ENCODE measurements at places on chromosomes 2 and 18.

DNA sequence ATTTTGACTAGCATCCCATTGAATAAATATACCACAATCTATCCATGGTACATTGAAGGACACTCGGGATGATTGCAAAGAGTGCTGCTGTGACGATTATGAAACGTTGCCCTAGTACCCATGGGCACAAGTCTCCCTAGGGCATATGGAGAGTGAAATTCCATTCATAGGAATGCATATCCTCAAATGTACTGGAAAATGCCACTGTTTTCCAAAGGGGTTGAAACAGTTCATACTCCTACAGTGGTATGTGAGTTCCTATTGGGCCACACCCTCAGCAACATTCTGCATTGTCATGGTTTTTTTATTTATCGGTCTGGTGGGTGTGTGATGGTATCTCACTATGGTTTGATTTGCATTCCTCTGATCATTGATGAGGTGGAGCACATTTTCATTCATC lies 130.6 kb downstream of the TWIST2 start:
- DNase-seq = no peak

GRCh38 chr18:32303400-32303799 lies 113.6 kb downstream of the MEP1B start:
- no peak for DNase-seq

- DNase-seq = no peak
Observed at GRCh38 chr2:217667512-217667911, 335.3 kb downstream of the TNS1 start.

DNA sequence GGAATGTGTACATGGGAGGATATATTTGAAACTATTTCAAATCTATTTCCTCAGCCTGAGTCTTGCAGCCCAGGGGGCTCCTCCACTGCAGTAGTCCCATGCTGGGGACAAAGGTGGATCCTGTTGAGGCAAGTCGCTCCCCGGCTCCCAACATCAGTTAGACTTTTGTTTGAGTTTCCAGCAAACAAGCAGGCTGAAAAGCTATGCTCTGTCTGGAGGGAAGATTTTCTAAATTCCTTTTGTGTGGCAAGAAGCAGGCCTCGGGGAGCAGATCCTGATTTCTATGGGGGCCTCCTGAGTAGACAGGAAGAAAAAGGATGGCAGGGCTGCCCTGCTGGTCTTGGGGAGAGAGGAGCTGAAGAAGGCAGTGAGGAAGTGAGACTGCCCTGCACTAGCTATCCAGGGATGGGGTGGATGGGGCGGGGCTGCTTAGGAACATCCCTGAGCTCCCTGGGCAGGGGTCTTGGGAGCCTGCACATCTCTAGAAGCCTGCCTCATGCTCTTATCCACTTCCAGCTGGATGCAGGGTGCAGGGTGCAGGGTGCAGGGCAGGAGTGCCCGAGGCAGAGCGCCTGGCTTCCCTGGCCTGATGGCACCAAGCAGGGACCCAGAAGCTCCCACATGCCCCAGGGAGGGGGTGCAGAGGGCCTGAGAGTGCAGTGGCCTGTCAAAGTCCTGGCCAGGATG lies 6.0 kb upstream of the CIB4 start:
- no peak for DNase-seq

DNA sequence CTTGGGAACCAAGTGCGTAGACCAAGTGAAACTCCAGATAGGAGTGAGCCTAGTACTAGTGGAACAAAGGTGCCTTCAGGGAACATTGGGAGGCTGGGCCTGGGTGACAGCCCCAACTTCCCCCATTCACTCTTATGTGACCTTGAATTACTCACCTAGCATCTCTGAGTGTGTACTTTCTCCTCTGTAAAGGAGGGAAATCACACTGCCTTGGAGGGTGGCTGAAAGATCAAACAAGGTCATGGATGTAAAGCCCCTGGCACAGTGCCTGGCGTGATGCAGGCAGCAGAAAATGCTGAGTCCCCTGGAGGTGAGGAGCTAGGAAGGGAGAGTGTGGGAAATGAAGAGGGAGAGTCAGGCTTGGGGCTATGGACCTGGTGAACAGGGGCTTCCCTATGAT lies 45.9 kb downstream of the MARCO start:
- no peak for DNase-seq

DNA sequence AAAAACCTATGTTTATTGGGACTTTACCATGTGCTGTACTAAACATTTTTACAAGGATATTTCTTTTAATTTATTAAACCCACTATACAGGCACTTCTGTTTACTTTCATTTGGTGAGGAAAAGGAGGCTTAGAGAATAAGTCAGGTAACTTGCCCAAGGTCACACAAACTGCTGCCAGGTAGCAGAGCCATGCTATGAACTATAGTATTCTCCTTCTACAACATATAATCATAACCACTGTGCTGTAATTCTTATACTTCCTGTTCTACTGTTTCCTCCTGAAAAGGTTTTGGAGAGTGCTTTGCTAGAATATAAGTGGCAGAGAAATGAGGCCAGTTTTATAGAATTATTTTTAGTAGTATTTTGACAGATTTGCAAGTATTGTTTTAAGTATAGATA lies 29.5 kb downstream of the SLC39A10 start:
- DNase-seq = no peak

- no peak for DNase-seq
Observed at GRCh38 chr2:220767591-220768255, 804.4 kb downstream of the EPHA4 start.

DNA sequence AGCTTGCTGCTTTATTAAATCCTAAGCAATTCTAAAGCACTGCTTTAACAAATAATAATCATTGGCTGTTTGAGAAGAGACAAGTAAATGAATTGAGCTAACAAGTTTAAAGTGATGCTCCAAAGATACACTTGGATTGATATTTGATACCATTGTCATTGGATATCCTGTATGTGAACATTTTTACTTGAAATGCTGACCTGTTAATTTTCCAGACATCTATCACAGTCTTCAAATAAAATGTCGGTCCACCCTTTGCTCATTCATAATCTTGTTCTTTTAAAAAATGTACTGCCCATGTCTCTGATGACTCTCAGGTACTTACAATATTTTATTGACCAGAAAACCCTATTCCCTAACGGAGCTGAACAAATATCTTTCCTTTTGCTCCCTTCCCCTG lies 202.1 kb downstream of the DYSF start:
- no peak for DNase-seq

GRCh38 chr2:97992836-97993825 lies 2.6 kb downstream of the TMEM131 start:
- no peak for DNase-seq

DNA sequence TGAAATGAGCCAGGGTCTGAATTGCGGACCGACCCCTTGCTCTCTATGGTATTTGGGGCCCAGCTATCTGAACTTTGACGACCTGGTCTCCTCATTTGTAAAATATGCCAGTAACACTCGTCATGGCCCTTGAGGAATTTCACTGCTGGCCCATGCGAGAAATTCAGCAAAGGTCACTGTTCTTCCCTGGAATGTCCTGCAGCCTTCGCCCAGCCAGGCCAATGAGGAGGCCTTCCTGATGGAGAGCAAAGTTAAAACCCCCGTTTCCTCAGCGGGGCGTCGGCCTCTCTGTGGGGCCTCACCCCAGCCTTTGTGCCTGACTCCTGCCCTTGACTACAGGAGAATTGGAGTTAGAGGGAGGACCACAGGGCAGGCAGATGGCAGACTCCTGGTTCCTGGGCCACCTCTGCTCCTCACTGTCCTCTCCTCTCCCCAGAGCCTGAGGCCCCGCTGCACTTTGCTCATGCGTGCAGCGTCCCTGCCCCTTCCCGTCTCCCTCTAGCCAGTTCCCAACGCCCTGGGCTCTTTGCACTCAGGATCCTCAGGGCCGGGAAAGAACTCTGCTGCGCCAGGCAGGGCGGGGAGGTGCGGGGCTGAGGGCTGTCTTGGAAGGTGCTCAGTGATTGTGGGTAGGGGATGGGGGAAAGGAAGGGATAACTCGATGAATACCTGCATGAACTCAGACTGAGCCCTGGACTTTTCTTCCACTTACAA lies 257.0 kb upstream of the RAB6C start:
- DNase-seq = no peak
